ENCODE measurements at places on chromosomes 11 and 22.

DNA sequence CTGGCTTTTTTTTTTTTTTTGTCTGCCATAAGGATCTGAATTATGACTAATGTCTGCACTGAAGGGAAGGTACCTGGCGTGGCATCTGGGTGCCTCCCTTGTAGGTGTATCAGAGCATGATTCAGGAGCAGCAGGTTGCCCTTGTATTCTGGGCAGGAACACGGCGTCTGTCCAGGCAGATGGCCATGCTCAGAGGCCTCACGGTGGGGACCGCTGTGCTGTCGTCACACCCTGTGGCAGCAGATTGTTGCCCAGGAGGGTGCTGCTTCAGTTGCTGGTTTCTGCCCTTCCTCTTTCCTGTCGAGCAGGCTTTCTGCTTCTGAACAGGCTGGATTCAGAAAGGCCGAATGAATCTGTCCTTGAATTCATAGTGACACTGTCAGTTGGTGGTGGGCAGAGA, 11.0 kb downstream of the ZNRF3 start:
- DNase-seq, result no peak

- DNase-seq, result no peak
Measured at GRCh38 chr11:125069796-125070195, 6.7 kb downstream of the SLC37A2 start.

GRCh38 chr11:27718346-27718862, 18.1 kb upstream of the BDNF start:
- no peak for DNase-seq

DNA sequence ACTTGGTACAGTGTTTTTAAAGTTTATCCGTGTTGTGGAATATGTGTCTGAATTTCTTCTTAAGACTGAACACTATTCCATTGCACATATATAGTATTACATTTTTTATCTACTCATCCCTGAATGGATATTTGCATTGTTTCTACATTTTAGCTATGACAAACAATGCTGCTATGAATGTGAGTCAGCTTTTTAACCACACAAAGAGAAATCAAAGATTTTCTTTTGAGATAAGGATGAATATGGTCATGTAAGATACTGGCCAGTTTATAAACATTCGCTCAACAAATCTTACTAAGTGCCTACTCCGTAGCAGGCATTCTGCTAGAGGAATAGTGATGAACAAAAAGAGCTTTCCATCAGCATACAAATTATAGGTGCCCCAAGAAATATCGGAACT, 16.5 kb upstream of the OR9G4 start:
- DNase-seq, result no peak

GRCh38 chr11:33988586-33989370, 62.8 kb upstream of the CAPRIN1 start:
- no peak for DNase-seq

DNA sequence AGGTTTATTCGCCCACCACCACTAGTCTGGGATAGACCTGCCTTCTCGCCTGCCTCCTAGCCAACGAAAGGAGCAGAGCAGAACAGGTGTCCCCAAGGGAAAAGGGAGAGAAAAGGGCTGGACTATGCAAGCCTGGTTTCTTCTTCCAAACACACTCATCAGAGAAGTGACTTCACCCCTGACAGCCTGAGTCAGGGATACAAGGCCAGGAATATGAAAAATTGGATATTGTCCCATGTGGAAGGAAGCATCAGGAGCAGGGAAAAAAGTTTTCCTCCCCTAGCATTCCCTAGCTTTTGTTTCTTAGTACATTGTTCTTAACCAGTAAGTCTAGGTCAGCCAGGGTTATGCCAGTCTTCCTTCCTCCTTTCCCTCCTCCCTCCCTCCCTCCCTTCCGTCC, 56.9 kb upstream of the TNRC6B start:
- no peak for DNase-seq

- no peak for DNase-seq
Measured at GRCh38 chr11:17391493-17392355, 3.3 kb upstream of the KCNJ11 start.

DNA sequence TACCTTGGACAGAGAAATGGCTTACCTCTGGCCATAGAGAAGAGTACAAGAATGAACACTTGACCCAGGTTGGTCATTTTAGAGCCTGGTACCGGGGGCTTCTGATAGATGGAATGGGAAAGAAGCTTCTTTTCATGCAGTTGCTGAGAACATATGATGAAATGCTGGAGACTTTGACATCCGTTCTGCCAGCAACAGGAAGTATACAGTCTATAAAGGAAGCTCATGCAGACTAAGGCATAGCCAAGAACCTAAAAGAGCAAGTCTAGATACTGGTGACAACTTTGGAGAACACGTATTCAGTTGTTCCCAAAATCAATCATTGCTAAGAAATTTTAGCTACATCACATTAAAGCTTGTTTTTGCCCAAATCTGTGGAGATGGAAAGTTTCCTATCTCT, 894.6 kb downstream of the METTL15 start:
- no peak for DNase-seq

GRCh38 chr11:86955111-86955360, 159 bp downstream of the FZD4 start:
- DNase-seq, result no peak

DNA sequence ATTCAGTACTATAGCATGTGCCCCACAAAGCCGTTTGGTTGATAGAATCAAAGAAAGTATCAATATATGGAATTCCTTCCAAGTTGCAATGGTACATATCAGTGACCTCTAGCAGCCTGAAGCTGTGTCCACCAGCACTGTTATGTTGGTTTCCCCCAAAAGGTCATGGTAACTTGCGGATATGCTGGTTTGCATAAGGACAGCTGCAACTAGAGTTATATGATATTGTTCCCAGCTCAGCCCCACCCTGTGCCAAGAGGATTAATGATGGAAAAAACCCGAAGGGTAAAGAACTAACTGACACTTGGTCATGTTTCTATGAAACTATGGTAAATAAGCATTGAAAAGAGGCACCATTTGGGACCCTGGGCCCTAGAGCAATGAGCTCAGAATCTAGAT, 93.5 kb downstream of the PDHX start:
- no peak for DNase-seq

GRCh38 chr11:84870486-84870885, 756.7 kb downstream of the DLG2 start:
- no peak for DNase-seq
